ENCODE measurements at places on chromosomes 11 and 22. TPM values are rescaled to one million over a fixed set of nuclear protein-coding genes. Genes with fewer than 3 reads are reported as not detected.

The C11orf87 gene
- not detected for total RNA-seq

The TMPRSS13 gene
- not detected for total RNA-seq

The MYEOV gene
- 23.6 TPM for total RNA-seq

The PMM1 gene
- 182 TPM for total RNA-seq

The C22orf31 gene
- total RNA-seq: not detected

The ARHGAP20 gene
- 41.4 TPM for total RNA-seq

The TPBGL gene
- 0.65 TPM for total RNA-seq

The EXT2 gene
- total RNA-seq: 50.5 TPM

The SLCO2B1 gene
- 148 TPM for total RNA-seq

The OR5B12 gene
- total RNA-seq: not detected

The SHANK2 gene
- 0.98 TPM for total RNA-seq

The TREH gene
- total RNA-seq: not detected
